ENCODE measurements at places on chromosomes 7 and 10.

- DNase-seq = no peak
These were observed 8.2 kb downstream of the PPIF start for GRCh38 chr10:79355420-79356017.

- no peak for DNase-seq
These were observed 715.3 kb downstream of the CNTNAP2 start for GRCh38 chr7:146831875-146832274.

DNA sequence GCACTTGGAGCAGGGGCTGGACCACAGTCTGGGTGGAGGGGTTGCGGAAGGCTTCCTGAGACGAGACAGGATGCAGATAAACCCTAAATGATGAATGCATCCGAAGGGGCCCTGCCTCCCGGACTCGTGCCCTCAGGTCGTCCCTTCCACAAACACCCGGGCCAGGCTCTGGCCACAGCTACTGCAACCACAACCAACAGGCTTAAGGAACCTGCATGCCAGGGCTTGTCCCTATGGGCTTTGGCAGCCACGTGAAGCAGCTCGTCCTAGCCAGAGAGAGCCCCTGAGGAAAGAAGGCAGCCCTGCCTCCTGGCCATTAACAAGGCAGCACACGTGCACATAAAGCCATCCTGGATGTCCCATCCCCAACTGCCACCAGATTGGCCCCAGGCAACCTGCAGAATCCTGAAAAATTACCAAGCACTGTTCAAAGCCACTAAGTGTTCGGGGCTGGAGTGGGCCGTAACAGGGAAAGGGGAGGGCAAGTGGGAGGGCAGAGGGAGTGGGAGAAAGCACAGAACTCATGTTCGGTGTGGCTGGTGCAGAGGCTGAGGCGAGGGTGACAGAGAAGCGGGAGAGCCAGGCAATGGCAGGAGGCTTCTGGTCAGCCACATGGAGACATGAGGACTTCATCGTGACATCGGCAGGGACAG is 62.7 kb downstream of the MAD1L1 start:
- no peak for DNase-seq

DNA sequence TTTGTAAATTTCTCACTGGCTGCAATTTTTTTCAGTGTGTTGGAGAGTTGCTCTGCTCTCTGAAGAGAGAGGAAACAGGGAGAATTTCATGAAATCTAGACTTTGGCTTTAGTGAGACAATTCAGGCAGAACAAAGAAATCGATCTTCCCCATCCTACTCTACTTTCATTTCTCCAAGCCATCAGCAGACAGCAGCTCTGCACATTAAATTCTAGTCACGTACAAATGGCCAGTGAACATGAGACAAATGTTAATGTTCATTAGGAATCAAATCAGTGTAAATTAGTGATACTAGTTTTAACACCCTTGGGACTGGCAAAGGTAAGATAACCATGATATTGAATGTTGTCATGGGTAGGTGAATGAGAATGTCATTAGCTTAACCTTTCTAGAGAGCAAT is 140.8 kb downstream of the ANLN start:
- no peak for DNase-seq

GRCh38 chr10:22321924-22322640 is 1.2 kb downstream of the BMI1 start:
- DNase-seq = peak; percentile 16

DNA sequence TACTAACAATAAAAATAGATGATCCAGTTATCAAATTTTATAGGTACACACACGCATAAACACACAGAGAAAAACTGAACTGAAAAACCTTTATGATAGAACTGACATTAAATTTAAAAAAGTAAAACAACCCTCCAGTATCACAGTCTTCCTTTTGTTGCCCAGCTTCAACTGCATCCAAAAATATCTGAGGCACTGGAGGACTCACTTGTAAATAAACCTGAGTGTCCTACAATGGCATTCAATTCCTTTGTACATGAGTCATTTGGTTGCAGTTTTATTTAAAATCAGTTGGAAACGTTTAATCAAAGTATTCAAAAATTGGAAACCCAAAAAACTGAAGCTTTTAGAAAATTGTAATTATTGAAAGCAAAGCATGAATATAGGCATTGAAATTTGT is 265.2 kb upstream of the CSTF2T start:
- no peak for DNase-seq

- DNase-seq = no peak
These were observed 33.7 kb downstream of the SCRN1 start for GRCh38 chr7:29955799-29956486.

- DNase-seq = no peak
These were observed 111.9 kb downstream of the GRID1 start for GRCh38 chr10:86254526-86255174.

- peak; percentile 68 for DNase-seq
These were observed 452 bp downstream of the ATE1 start for GRCh38 chr10:121927318-121927840.

DNA sequence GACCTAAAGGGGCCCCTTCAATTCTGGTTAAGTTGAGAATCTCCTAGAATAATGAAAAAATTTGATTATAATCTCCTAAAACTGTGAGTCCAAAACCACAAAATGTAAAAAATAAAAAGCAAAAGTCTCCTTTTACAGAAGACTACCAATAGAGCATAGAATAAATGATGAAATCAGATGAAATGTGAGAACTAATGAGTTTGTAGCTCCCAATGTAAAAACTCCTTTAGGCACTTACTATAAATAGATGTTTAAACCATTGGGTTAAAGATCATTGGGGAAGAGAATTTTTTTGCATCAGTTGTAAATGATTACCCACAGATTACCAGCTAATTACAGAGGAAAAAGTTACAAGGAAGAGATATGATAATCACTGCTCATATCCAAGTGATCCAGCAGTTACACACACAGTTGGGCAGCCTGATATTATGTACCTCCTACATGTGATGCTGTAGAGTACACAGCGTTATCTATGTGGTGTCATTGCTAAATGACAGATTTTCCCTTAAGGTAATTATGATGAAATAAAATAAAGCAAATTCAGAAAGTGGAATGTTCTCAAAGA is 282.7 kb upstream of the SEMA3D start:
- DNase-seq = no peak

- DNase-seq = no peak
These were observed 49.4 kb downstream of the VWC2 start for GRCh38 chr7:49822856-49823255.

DNA sequence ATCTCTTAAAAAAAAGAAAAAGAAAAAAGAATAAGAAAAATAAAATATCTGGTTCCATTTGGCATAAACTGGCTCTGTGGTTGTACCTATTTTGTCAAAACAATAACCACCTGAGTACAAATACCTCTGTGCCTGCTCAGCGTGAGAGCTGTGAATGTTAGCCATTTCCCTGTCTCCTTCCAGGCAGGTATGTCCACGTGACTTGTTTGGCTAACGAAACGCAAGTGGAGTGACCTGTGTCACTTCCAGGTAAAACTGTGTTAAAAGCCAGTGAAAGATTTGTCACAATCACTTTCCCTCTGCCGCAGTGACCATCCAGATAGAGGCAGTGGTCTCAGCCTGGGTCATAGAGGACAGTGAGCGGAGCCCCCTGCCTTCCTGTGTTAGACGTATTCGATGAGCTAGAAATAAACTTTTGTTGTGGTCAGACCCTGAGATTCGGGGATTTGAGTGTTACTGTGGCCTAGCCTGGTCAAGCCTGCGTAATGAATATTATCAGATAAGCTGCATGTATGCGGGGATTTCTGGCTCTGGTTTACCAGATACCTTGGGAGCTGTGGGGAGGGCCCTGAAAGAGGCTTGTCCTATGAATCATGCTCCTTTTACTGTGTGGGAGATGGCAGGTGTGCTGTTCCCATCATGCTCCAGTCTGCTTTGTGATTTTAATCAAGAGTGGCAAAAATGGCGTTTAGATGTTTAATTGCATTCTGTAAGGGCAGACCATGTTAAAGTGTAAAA is 3.8 kb downstream of the PTER start:
- DNase-seq = no peak

All from HEK293T (cell line).